ENCODE measurements at places on chromosomes 13 and 19.

DNA sequence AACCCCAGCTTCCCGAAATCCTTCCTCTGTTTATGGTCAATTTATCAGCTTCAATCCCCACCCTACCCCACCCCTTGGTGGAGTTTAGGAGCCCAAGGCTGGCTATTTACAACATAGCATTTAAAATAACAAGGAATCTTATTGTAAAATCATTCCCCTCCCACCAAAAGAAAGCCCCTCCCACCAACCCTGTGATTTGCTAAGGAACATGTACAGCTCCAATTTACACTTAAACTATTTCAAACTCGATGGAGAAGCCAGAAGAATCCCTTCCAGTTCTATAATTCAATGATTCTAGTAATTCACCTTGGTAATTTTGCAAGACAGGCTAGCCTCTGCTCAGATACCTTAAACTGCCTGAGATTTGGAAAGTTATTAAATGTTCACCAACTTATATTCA, 3.0 kb downstream of the LATS2 start:
- H3K4me1 ChIP-seq, result peaks cover 4% of the 10 kb centered on the region
- no peak overlapping the region for H3K27ac ChIP-seq
- DNase-seq, result no peak
- no peak overlapping the region for H3K4me3 ChIP-seq
- H3K27me3 ChIP-seq, result no peaks in the 10 kb centered on the region

GRCh38 chr13:21837841-21838551, 167.1 kb downstream of the FGF9 start:
- H3K27ac ChIP-seq, result no peak overlapping the region
- H3K27me3 ChIP-seq, result no peaks in the 10 kb centered on the region
- DNase-seq, result no peak

- H3K27me3 ChIP-seq, result no peaks in the 10 kb centered on the region
- no peak overlapping the region for H3K4me3 ChIP-seq
- no peak overlapping the region for H3K27ac ChIP-seq
- H3K4me1 ChIP-seq, result no peaks in the 10 kb centered on the region
Observed at GRCh38 chr13:73235385-73235784, 176.6 kb downstream of the KLF5 start.

- H3K4me1 ChIP-seq, result no peaks in the 10 kb centered on the region
- DNase-seq, result no peak
- no peak overlapping the region for H3K4me3 ChIP-seq
- no peaks in the 10 kb centered on the region for H3K36me3 ChIP-seq
Observed at GRCh38 chr13:91031508-91031907, 316.0 kb upstream of the MIR17HG start.

DNA sequence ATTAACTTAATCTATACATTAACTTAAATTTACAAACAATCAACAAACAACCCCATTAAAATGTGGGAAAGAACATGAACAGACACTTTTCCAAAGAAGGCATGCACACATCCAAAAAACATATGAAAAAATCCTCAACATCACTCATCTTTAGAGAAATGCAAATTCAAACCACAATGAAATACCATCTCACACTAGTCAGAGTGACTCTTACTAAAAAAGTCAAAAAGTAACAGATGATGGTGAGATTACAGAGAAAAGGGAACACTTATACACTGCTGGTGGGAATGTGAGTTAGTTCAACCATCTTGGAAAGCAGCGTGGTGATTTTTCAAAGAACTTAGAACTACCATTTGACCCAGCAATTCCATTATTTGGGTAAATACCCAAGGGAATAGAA, 759.2 kb upstream of the SLITRK1 start:
- no peaks in the 10 kb centered on the region for H3K36me3 ChIP-seq
- no peak for DNase-seq
- H3K4me3 ChIP-seq, result no peak overlapping the region
- peaks cover 3% of the 10 kb centered on the region for H3K4me1 ChIP-seq

Data from ascending aorta (tissue), 2 donors.